ENCODE measurements at places on chromosomes 16 and 17. TPM values are rescaled to one million over a fixed set of nuclear protein-coding genes. Genes with fewer than 3 reads are reported as not detected.

GRCh38 chr16:70395345-70395901, 43.5 kb downstream of the ST3GAL2 start:
- H3K4me3 ChIP-seq: no peak overlapping the region
- peaks cover 3% of the 10 kb centered on the region for H3K36me3 ChIP-seq
- H3K4me1 ChIP-seq: no peaks in the 10 kb centered on the region
- no peaks in the 10 kb centered on the region for H3K27me3 ChIP-seq
- peak; percentile 48 for DNase-seq

The ADORA2B gene
- 1.5 TPM for total RNA-seq

The WNT3 gene
- not detected for total RNA-seq

The SLC16A11 gene
- total RNA-seq: 0.34 TPM

All from activated T-helper 1 cell treated with anti-CD3 and anti-CD28 coated beads, Interleukin-12 subunit alpha, Interleukin-12 subunit beta, Interleukin-2, Interleukin-4 antibody, amounts not matched to agents 30 ng/mL and 10 ng/mL and 1 ng/mL, durations not matched to agents 14 hours and 24 hours and 36 hours (primary cell).